Stimulated activated CD4-positive, alpha-beta T cell treated with anti-CD3 and anti-CD28 coated beads, Interleukin-1b, Interleukin-23, amount 100 ng/mL, for 1 hour (primary cell): ENCODE measurements at places on chromosomes 1 and 21.

- no peak for DNase-seq
Observed at GRCh38 chr1:154154534-154155191, at the start of gene NUP210L. TSS of gene NUP210L (minus strand) at chr1:154155073.

GRCh38 chr1:228036701-228037231, 30.0 kb downstream of the WNT3A start:
- no peak for DNase-seq

GRCh38 chr1:112079446-112079845, 90.0 kb upstream of the KCND3 start:
- DNase-seq = no peak

DNA sequence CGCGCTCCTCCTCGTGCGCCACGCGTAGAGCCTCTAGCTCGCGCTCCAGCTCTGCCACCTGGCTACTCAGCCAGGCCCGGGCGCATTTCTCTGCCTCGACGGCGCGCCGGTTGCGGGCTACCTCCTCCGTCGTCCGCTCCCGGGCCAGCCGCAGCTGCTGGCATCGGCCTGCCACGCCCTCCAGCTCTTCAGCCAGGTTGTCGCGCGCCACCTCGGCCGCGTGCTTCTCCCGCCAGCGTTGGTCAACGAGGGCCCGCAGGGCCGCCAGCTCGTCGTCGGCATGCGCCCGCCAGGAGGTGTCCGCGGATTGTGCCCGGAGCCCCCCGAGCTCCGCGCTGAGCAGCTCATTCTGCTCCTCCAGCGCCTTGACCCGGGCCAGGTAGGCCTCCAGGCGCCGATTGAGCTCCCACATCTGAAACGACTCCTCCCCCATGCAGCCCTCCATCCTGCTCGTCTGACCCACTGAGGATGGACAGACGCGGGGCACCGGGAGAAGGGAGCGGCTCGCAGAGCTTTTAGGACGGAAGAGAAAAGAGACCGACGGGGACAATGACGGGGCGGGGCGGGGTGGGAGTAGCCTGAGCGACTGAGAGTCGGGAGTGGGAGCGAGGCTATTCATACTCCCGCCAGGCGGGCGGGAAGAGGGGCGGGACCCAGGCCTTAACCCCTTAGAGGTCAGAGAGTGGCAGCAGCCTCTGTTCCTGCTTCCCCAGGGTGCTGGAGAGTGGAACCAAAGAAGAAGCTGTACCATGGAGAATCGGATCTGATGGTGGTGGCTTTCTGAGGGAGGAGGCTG, at the start of gene NES:
NES (minus strand) TSS at position 588 of the 796 bp plus-strand sequence; CDS start at position 445, 143 bp downstream.
- no peak for DNase-seq

GRCh38 chr21:33566514-33566913, 22.0 kb downstream of the DONSON start:
- no peak for DNase-seq

DNA sequence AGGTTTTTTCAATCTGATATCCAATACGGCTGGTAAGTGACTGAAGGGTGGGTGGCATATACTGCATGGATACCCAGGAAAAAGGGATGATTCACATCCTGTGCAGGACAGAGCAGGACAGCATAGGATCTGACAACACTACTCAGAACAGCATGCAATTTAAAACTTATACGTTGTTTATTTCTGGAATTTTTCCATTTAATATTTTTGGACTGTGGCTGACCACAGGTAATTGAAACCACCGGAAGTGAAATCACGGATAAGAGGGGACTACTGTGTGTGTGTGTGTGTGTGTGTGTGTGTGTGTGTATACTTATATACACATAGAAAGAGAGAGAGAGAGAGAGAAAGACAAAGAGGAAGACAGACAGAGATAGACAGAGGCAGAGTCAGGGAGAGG, 23.0 kb downstream of the ERICH3 start:
- no peak for DNase-seq

- no peak for DNase-seq
Observed at GRCh38 chr1:170692866-170693575, 29.1 kb downstream of the PRRX1 start.

GRCh38 chr1:179952186-179952585, 2.4 kb upstream of the CEP350 start:
- DNase-seq = no peak

GRCh38 chr1:214271995-214272731, 8.8 kb upstream of the SMYD2 start:
- no peak for DNase-seq

DNA sequence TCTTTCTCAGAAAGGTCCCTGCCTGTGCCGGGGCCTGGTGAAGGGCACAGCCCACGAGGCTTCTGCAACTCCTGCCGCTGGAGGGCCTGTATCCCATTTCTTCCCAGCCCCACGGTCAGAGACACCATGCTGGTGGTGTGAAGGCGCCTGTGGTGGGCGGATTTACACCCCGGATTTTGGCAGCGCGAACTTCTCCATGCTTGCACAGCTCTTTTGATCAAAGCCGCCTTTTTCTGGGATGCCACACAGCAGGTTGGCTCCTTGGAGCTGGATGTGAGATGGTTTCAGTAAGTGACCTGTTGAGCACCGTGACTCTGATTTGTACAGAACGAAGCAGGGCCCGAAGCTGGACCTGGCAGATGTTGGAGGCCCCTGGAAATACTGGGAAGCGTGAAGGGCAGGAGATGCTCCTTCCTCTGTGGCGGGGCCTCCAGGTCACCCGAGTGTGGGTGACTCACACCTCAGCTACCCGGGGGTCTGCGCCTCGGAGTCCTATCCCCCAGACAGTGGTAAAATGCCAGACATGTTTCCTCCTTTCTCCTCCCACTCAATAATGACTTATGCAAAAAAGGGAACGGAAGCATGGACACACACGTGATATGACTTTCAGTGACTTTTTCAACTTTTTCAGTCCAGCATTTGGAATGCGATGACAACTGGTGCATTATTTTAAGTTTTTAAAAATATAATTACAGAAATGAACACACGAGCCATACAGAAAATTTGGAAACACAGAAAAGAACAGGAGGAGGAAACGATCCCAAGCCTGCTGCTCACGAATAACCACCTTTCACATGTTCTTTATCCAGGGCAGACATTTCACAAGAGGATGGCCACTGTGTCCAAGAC, 9.0 kb downstream of the UMODL1 start:
- no peak for DNase-seq

DNA sequence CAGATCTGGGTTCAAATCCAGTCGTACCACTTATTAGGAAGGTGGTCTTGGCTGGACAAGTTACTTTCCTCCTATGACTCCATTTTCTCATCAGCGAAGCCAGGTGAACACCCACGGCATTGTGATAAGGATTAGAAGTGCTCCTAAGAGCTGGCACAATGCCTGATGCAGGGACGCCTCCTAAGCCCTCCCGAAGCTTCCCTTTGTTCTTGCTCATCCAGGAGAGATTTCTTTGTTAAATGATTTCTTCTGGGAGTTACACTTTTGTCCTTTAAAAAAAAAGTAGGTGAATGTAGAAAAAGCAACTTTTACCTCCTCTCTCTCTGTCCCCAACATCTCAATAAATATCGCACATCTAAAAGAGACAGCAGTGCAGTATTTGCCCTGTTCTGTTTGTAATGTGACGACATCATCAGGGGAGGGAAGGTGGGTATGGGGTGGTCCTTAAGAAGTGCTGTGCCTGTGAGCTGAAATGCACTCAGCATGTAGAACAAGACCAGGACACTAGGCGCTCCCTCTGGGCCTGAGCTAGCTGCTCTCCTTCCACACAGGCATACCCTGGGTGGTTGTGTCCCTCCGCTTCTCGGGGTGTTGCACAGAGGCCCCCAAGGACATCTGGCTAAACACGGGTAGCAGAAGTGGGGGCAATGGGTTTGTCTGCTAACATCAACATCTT, 43.9 kb downstream of the SUSD4 start:
- no peak for DNase-seq

- DNase-seq = no peak
Observed at GRCh38 chr1:43464681-43465504, 11.2 kb upstream of the HYI start.

GRCh38 chr1:228898582-228898992, 163.3 kb downstream of the RHOU start:
- no peak for DNase-seq
